Sigmoid colon (tissue), 7 donors: ENCODE measurements at places on chromosomes 5 and 9. TPM values are rescaled to one million over a fixed set of nuclear protein-coding genes. Genes with fewer than 3 reads are reported as not detected.

The ANKDD1B gene
- not detected for total RNA-seq

The ALDOB gene
- total RNA-seq: not detected

The PLAC8L1 gene
- not detected for total RNA-seq

DNA sequence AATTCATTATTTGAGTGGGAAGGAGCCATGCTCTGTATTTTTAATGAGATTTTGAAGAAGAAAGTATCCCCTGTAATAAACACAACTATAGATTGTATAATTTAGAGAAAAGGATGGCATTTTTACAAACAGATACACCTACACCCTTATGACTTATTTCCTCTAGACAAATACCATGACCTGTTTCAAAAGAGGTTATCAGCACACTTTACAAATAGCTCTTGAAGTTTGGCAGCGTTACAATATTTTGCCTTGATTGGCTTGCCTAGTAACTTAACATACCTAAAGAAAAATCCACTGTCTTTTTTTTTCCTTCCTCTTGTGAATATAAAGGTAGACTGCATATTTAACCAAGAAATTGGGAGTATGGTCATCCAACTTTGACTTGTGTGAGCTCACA is 28.5 kb upstream of the CETN3 start:
- H3K4me3 ChIP-seq: no peak overlapping the region
- H3K4me1 ChIP-seq: no peaks in the 10 kb centered on the region
- no peak overlapping the region for H3K27ac ChIP-seq

DNA sequence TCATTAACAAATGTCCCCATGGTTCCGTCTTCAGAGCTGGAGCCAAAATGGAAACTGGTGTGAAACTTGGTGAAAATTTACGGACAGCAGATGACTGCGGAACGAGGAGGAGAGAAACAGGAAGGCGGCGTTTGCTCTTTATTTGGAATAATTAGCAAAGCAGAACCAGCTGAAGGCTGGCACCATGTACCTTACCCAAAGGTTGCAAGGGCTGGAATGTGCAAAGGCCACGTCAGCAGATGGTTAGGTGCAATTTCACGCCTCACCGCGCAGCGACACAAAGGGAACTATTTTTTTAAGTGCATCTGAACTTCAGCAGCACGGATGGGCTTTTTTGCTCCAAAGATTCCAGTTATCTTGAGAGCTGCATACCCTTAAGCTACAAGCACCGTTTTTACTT is 127.4 kb downstream of the COL23A1 start:
- H3K27me3 ChIP-seq: no peaks in the 10 kb centered on the region
- no peak for DNase-seq
- H3K27ac ChIP-seq: no peak overlapping the region
- H3K4me3 ChIP-seq: no peak overlapping the region

GRCh38 chr5:117547192-117547591 is 972.6 kb upstream of the SEMA6A start:
- H3K27ac ChIP-seq: no peak overlapping the region
- no peak for DNase-seq
- H3K4me1 ChIP-seq: no peaks in the 10 kb centered on the region
- H3K4me3 ChIP-seq: no peak overlapping the region
- H3K27me3 ChIP-seq: no peaks in the 10 kb centered on the region

GRCh38 chr9:95508242-95508967 is 8.4 kb downstream of the PTCH1 start:
- H3K27me3 ChIP-seq: no peaks in the 10 kb centered on the region
- no peaks in the 10 kb centered on the region for H3K36me3 ChIP-seq
- DNase-seq: no peak

DNA sequence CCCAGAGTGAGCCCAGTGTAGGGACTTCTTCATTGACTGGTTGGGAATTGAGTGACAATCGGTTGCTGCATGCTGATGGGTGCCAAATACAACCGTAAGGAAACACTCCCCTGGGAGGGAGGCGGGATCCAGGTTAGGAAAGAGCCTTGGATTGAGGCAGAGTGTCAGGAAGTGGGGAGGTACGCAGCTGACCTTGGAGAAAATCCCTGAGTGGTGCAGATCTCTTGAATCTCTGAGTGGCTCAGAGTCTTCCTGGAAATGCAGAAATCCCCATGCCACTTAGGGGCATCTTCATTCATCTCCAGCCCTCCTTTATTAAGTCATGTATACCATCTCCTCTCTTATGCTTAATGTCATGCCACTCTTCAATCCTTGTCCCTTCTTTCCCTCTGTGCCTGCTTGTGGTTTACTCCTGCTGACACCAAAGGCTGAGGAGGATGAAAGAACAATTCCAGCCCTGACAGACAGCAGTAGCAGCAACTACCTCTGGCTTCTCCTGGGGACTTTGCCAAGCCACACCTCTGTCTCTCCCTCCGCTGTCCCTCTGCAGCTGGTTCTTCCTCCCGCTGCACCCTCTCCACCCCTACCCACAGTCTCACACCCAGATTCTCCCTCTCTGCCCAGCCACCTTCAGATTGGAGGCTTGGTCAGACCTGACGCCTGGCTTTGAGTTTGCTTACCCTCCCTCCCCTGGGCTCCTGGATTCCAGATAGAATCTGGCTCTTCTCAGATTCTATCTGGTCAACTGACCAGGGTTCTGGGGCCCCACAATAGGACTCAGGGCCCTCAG is 14.1 kb upstream of the LCP2 start:
- peak overlapping the region; percentile 32 for H3K27ac ChIP-seq
- H3K4me1 ChIP-seq: peaks cover 57% of the 10 kb centered on the region
- no peak for DNase-seq

- H3K4me3 ChIP-seq: no peak overlapping the region
- H3K27ac ChIP-seq: no peak overlapping the region
- no peaks in the 10 kb centered on the region for H3K4me1 ChIP-seq
- DNase-seq: no peak
Measured at GRCh38 chr9:94648185-94648584, 8.9 kb upstream of the FBP1 start.

DNA sequence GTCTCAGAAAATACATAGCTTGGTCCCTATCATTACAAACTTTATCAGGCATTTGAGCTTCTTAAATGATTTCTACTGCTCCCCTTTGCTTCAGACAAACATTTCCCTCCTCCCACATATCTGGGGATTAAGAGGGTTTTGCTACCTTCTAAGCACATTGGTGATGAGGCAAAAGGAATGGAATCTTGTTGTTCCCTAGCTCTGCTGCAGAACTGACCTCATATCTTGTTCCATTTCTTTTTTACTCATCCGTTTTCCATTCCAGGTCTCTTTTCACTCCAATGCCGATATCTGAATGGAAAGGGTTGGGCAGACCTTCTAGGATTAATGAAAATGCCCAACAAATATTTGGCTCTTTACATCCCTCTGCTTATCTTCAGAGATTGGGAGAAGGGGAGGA is 444.6 kb downstream of the ZNF608 start:
- H3K4me3 ChIP-seq: no peak overlapping the region
- DNase-seq: no peak
- H3K27ac ChIP-seq: peak overlapping the region; percentile 62
- H3K4me1 ChIP-seq: no peaks in the 10 kb centered on the region
- no peaks in the 10 kb centered on the region for H3K27me3 ChIP-seq
